ENCODE measurements at places on chromosomes 5 and 9. TPM values are rescaled to one million over a fixed set of nuclear protein-coding genes. Genes with fewer than 3 reads are reported as not detected.

GRCh38 chr5:177113566-177114424, 19.8 kb upstream of the NSD1 start:
- H3K36me3 ChIP-seq: no peaks in the 10 kb centered on the region
- DNase-seq: peak; percentile 55
- peaks cover 3% of the 10 kb centered on the region for H3K4me1 ChIP-seq

DNA sequence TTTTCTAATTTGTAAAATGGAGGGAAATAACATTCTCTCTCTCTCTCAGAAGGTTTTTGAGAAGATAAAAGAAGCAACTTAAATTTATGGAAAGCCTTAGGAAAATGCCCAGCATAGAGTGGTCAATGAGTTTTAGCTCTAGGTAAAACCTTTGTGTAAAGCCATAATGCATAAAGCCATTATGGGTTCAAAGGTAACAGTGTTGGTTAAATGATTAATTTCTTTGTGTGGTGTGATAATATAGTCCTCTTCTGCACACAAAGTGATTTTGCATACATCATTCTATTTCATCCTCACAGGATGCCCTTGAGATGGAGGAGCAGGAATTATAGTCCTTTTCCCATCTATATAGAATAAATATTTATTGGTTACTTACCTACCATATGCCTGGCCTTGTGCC, 602.9 kb downstream of the CSNK1G3 start:
- H3K36me3 ChIP-seq: no peaks in the 10 kb centered on the region
- H3K4me3 ChIP-seq: no peak overlapping the region
- no peak for DNase-seq
- H3K27me3 ChIP-seq: no peaks in the 10 kb centered on the region
- H3K27ac ChIP-seq: no peak overlapping the region

GRCh38 chr5:90916947-90917800, 358.6 kb downstream of the ADGRV1 start:
- no peak for DNase-seq
- no peaks in the 10 kb centered on the region for H3K27me3 ChIP-seq
- no peak overlapping the region for H3K27ac ChIP-seq
- H3K4me3 ChIP-seq: no peak overlapping the region
- H3K4me1 ChIP-seq: no peaks in the 10 kb centered on the region
- no peaks in the 10 kb centered on the region for H3K36me3 ChIP-seq

- no peaks in the 10 kb centered on the region for H3K27me3 ChIP-seq
- no peaks in the 10 kb centered on the region for H3K4me1 ChIP-seq
- no peaks in the 10 kb centered on the region for H3K36me3 ChIP-seq
- DNase-seq: no peak
Observed at GRCh38 chr5:151406322-151406947, 41.0 kb upstream of the SLC36A1 start.

- no peaks in the 10 kb centered on the region for H3K27me3 ChIP-seq
- H3K4me1 ChIP-seq: no peaks in the 10 kb centered on the region
- no peaks in the 10 kb centered on the region for H3K36me3 ChIP-seq
- no peak overlapping the region for H3K4me3 ChIP-seq
Observed at GRCh38 chr9:27945386-27945785, 372.1 kb upstream of the C9orf72 start.

GRCh38 chr9:95297316-95297715, 20.2 kb downstream of the FANCC start:
- no peak overlapping the region for H3K4me3 ChIP-seq
- no peak for DNase-seq
- no peak overlapping the region for H3K27ac ChIP-seq

GRCh38 chr9:1236061-1236460, 185.9 kb downstream of the DMRT2 start:
- H3K4me3 ChIP-seq: no peak overlapping the region
- no peaks in the 10 kb centered on the region for H3K4me1 ChIP-seq
- H3K27ac ChIP-seq: no peak overlapping the region
- DNase-seq: no peak

- H3K36me3 ChIP-seq: peaks cover 7% of the 10 kb centered on the region
- peaks cover 21% of the 10 kb centered on the region for H3K4me1 ChIP-seq
- no peak overlapping the region for H3K27ac ChIP-seq
- no peak for DNase-seq
- H3K4me3 ChIP-seq: no peak overlapping the region
Observed at GRCh38 chr5:173926359-173926758, 38.2 kb downstream of the CPEB4 start.

Gene TRPM6
- 0.24 TPM for total RNA-seq
